ENCODE measurements at places on chromosomes 1 and 21. TPM values are rescaled to one million over a fixed set of nuclear protein-coding genes. Genes with fewer than 3 reads are reported as not detected.

Gene SLC44A3
- 7.5 TPM for total RNA-seq

Gene HTR1D
- not detected for total RNA-seq

Gene MARCKSL1
- 16.8 TPM for total RNA-seq

Gene CHIT1
- total RNA-seq = not detected

Gene SPRR2G
- total RNA-seq = not detected

Gene AVPR1B
- not detected for total RNA-seq

Gene KIF2C
- total RNA-seq = 0.22 TPM

Gene ZNF644
- total RNA-seq = 20.3 TPM

Gene RPTN
- not detected for total RNA-seq

Gene RHBG
- total RNA-seq = 1.6 TPM

Gene FCRL4
- not detected for total RNA-seq
